ENCODE measurements at places on chromosomes 16 and 17.

DNA sequence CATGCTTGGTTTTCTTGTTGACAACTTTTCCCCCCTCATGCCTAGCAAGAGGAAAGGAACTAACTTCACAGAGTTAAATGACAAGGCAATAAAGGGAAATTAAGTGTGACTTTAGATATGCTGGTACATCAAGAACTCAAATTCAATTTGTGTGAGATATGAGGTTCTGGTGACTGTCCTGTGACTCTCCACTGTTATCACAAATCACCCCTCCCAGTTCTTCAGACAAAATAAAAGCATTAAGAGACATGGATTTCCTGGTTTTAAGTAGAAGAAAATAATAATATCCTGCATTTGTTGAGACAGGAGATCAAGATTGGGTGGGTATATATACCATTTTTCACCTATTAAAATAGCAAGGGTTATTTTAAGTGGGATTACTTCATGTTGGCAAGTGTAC, 46.2 kb downstream of the SNTB2 start:
- DNase-seq = no peak

DNA sequence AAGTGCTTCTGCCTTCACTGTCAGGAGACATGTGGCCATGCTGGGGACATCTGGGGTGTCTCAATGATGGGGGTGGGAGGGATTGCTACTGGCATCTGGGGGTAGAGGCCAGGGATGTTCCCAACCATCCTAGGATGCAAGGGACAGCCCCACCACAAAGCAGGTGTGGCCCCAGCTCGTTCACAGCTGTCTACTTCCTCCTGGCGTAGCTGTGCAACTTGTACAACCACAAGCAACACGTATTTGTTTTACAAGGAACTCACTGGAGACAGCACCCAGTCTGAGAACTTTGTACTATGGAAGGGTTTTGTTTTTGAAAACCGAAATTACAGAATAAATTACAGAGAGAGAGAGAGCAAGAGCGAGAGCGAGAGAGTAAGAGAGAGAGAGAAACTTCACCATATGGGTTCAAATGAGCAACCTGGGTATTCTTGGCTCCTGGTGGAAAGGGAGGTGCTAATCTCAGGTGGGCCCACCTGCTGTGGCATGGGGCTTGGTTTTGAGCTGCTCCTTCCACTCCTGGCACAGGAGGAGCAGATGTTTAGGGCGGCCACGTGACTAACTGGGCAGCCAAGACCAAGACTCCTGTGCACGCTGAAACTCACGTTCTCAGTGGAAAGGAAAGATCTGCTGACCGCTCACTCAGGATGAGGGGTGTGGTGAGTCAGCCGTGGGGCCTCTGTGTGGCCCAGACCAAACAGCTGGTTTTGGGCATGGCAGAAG, 17.5 kb upstream of the TNFRSF13B start:
- no peak for DNase-seq

DNA sequence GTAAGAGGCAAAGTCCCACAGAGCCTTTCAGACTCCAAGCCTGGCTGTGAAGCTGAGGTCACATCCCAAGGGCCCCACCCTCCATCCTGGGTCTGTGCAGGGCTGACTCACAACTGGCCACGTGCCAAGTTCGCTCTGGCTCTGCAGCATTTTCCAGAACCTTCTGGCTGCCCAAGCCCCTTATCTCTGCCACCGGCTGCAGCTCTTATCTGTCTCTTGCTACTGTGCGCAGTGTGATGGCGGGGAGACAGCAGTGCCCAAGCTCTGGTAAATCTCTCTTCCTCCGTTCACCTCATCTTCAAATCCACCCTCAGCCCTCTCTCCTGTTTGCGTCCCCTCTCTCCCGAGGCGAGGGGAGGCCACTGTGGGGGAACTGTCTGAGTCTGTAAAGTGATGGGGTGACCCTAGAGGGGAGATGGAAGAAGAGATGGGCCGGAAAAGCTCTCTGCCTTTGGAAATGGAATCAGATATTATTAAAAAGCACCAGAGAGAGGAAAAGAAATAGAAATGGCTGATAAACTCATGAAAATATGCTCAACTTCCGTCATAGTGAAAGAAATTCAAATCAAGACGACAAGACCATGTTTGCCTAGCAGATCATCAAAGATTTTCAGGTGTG, 162.7 kb upstream of the CDC42EP4 start:
- DNase-seq = no peak

- DNase-seq = no peak
These were observed 9.1 kb downstream of the IGFBP4 start for GRCh38 chr17:40452216-40452787.

- no peak for DNase-seq
These were observed 28.2 kb downstream of the USP31 start for GRCh38 chr16:23121024-23121423.

DNA sequence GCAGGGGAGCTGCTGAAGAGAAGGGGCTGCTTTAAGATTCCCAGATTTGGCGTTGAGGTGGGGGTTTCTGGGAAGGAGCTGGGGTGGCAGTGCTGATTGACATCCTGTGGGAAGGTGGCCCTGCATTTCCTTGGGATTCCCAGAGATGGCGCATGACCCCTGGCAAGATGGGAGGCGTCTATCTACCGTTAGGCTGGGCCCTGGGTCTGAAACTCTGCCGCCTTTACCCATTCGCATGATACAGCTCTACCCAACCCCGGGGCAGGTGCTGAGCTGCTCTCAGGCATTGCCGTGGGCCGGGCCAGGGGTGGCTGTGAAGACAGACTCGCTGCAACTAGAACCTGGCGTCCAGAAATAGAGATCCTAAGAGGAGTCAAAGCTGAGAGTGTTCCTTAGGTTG, 9.9 kb upstream of the MVD start:
- no peak for DNase-seq

- DNase-seq = no peak
These were observed 37.3 kb upstream of the CDC42EP4 start for GRCh38 chr17:73349138-73349537.

DNA sequence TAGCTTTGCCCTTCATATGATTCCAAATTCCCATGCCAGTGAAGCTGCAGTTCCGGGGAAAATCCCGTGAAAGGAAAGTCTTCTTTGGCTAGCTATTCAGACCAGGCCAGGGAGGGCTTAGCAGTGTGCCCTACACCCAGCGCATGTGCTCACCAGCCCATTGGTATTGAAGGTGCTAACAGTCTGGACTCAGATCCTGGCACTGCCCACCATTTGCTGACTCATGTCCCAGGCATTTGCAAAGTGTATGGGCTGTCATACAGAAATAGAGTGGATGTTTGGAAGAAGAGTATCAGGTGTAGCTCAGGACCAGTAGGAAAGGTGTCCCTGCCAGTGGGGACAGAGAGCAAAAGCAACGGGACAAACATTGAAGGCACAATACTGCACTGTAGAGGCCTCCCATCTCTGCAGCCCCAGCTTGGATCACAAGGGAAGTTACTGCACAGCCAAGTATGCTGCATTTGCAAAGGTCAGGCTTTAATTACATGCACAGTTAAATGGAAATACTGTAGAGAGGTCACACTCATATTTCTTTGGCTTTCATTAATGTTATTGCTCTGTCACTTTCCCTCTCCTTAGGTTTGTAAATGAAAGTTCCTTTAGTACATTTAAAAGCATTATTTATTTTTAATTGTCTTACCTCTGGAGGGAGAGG, 220.0 kb downstream of the IRX3 start:
- no peak for DNase-seq

DNA sequence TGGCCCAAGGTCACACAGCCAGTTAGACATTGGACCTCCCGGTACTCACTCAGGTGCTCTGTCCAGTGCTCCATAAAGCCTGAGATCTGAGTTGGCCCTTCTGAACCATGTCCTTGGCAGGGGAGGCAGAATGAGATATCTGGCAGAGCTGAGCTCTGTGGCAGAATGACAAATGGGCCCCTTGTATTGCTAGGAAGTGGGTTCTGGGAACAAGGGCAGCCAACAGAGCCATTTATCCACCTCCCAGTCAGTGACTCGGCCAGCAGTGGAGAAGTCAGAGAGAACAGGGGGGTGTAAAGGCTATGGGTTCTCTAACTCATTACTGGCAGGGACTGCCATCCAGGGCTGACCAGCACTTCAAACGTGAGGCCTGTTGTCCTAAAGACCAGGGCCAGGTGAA, 117.1 kb upstream of the NLRP1 start:
- DNase-seq = no peak

- no peak for DNase-seq
These were observed 11.5 kb downstream of the RMI2 start for GRCh38 chr16:11356573-11357331.

DNA sequence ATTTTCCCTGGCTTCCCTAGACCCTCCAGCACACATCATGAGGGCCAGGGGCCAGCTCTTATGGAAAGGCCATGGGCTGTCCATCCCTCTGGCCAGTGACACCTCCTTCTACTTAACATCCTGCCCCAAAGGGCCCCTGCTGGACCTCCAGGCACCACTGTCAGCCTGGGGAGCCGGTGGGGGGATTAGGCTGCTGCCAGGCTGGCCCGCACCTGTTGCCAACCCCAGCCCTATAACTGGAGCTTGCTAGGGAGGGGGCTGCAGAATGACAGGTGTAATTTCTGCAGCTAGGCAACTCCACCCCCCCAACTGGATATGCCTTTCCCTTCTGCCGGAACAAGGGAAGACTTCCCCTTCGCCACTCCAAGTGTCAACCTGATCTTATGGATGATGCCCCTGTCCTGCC, 12.5 kb downstream of the RARA start:
- peak; percentile 56 for DNase-seq

DNA sequence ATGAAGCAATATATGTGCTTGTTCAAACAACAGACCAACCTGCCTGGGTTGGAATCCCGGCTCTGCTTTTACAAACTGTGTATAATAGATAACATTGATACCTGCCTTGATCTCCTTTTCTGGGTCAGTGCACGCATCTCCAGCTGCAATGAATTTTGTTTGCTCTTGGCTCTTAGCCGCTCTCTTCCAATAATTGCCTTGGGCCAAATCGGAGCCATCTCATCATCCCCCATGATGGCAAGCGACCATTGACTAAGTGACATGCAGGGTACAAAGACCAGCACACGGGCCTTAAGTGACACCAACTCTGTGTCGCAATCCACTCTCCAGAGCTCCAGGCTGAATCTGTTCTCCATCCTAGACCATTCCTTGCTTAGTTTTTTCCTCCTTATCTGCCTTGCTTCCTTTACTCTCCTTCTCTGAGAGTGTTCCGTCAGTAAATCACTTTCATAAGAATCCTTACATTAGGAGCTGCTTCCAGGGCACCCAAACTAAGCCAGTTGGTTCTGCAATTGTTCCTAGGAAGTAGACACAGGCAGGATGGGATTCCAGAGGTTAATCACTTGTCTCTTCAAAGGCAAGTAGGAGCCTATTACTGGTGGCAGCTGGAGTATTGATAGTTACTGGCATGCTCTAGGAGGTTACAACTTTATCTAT, 134.2 kb downstream of the ABCA8 start:
- no peak for DNase-seq

DNA sequence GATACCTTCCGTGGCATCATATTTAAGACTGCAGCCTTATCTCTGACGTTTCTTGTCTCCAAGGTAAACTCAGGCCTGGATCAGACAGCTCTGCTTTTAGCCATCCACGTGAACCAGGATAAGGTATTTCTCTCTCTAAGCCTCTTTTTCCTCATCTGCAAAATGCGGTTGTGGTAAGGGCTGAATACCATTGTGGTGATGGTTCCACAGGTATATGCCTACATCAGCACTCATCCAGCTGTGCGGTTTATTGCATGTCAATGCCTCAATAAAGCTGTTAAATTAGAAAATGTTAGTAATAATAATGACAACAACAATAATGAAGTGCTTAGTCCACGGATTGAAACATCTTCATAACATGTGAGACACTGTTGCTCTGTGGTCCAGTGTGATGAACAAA, 104.4 kb downstream of the GRIN2A start:
- DNase-seq = no peak

DNA sequence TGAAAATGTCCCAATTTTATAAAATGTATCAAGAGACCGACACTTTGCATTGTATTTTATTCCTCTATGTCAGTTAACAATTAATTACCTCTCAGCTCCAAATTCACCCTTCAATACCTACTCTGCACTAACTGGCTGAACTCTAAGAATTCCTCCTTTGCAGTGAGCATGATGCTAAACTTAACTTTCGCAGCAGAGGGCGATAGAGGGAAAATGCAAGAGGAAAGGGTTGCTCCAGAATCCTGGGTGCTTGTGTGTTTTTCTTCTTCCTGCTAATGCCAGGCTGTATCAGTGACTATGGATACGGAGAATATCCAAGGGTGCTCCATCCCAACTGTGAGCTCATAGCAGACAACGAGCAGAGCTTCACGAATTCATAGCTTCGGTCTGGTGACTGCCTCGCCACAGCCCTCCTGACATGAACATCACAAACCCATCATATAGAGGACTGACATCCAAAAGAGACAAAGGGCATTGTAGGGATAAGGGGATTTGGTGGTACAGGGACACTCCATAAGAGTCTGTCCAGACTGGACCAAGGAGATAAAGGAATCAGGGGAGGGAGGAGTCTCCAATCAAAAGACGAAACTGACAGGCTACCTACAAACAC, 172.9 kb downstream of the STX8 start:
- DNase-seq = no peak

- DNase-seq = peak; percentile 39
These were observed 25.2 kb upstream of the USP36 start for GRCh38 chr17:78865682-78866390.

- DNase-seq = no peak
These were observed 39.6 kb downstream of the MAP2K6 start for GRCh38 chr17:69454051-69454450.

- no peak for DNase-seq
These were observed 11.6 kb upstream of the ADGRG1 start for GRCh38 chr16:57616876-57617275.

GRCh38 chr16:1378087-1378803, 26.5 kb downstream of the GNPTG start:
- DNase-seq = no peak

DNA sequence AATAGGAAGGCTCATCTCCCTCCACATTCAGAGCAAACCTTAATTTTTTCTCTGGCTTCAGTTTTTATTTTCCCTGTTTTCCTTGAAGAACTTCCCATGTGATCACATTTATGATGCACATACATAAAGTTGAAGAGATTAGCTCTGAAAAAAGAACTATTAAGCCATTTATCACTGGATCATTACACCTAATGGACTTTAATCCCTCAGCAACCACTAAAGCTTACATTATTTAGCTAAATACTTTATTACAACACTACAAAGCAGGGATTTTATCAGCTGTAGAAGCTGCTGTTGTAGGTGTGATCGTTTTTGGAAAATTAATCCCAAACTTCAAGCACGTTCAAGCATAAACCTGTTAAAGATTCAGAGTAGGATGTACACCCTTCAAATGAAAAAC, 21.1 kb downstream of the SMYD4 start:
- DNase-seq = no peak
